MCF 10A (cell line): ENCODE measurements at places on chromosomes 4 and X. TPM values are rescaled to one million over a fixed set of nuclear protein-coding genes. Genes with fewer than 3 reads are reported as not detected.

Gene ZFP92
- total RNA-seq: not detected in 2 replicates

Gene UNC5C
- total RNA-seq: not detected in 2 replicates

Gene MBTPS2
- 21.1 and 21.8 TPM in 2 replicates for total RNA-seq

Gene IGFBP7
- total RNA-seq: 55.2 and 61.9 TPM in 2 replicates

Gene KCND1
- 0.86 and 1.8 TPM in 2 replicates for total RNA-seq

Gene DMP1
- total RNA-seq: not detected in 2 replicates

Gene CFAP97
- total RNA-seq: 80.2 and 95.0 TPM in 2 replicates
